Ovary (tissue), 10 donors: ENCODE measurements at places on chromosomes 6 and 20. TPM values are rescaled to one million over a fixed set of nuclear protein-coding genes. Genes with fewer than 3 reads are reported as not detected.

DNA sequence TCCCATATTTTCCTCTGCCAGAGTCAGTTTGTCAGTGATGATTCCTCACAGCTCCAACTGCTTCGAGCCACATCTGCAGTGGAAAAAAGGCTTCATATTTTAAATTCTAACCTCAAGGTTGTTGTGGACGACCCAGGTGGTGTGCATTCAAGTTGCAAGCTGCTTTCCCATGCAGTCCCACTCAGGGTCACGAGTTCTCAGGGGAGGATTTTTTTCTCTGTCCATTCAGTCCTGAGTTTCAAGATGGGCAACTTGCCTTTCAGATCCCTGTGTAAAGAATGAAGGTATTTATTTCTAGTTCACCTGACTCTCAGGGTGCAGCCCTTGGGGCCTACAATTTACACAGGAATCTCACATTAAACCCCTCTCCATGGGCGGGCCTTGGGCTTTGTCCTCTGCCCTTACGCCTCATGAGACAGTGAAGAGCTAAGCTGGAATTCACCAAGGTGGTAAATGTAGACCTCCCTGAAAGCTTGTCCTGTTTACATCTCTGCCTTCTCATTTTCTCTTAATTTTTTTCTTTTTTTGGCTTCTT is 65.9 kb downstream of the TPD52L1 start:
- DNase-seq, result no peak

DNA sequence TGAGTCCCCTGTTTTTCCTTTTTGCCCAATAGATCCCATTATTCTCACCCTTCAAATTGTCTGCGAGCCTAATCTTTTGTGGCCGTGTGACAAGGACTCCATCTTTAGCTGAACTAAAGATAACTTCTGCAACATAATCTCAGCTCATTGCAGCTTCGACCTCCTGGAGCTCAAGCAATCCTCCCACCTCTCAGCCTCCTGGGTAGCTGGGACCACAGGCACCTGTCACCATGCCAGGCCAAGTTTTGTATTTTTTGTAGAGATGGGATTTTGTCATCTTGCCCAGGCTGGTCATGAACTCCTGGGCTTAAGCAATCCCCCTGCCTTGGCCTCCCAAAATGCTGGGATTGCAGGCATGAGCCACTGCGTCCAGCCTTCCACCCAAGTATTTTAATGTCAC is 161.0 kb downstream of the GJA1 start:
- no peak for DNase-seq

- DNase-seq, result no peak
Observed at GRCh38 chr6:137222381-137222780, 3.2 kb upstream of the IFNGR1 start.

DNA sequence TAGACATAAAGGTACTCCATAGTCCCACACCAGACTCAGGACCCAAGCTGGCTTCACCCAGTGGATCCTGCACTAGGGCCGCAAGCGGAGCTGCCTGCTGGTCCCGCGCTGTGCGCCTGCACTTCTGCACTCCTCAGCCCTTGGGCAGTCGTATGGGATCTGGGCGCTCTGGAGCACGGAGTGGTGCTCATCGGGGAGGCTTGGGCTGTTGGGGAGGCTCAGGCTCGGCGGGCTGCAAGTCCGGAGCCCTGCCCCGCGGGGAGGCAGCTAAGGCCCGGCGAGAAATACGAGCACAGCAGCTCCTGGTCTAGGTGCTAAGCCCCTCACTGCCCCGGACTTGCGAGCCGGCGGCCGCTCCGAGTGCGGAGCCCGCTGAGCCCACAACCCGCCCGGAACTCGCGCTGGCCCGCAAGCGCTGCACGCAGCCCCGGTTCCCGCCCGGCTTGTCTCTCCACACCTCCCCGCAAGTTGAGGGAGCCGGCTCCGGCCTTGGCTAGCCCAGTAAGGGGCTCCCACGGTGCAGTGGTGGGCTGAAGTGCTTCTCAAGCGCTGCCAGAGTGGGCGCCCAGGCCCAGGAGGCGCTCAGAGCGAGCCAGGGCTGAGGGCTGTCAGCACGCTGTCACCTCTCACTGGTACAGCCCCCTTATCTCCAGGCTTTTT is 33.4 kb upstream of the GCNT2 start:
- DNase-seq, result no peak

DNA sequence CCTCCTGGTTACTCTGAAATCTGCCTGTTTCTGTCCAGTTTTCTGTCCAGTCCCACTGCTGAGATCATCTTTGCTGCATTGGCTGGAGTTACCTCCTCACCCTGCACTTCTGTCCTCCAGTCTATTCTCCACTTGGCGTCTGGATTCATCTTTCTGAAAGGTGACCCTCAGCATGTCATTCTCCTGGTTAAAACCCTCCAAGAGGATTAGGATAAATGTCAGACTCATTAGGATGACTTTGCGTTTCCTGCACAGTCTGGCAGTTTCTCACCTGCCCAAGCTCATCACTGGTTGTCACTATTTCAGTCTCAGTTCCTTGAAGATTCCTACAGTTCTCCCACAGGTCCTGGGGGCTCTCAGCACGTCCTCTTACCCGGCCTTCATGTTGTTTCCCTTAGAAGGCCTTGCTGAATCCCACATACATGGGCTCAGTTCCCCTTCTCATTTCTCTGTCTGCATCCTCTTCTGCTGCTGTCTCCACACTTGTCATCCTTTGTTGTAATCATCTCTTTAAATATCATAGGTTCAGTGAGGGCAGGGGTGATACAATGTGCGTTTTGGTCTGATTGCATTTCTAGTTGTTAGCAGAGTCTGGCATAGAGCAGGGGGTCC is 374.8 kb downstream of the QKI start:
- DNase-seq, result no peak

The HRH3 gene
- not detected for total RNA-seq

The NOX3 gene
- total RNA-seq, result not detected
